ENCODE measurements at places on chromosomes 4 and X. TPM values are rescaled to one million over a fixed set of nuclear protein-coding genes. Genes with fewer than 3 reads are reported as not detected.

The RNF212 gene
- total RNA-seq = 0.66 TPM

DNA sequence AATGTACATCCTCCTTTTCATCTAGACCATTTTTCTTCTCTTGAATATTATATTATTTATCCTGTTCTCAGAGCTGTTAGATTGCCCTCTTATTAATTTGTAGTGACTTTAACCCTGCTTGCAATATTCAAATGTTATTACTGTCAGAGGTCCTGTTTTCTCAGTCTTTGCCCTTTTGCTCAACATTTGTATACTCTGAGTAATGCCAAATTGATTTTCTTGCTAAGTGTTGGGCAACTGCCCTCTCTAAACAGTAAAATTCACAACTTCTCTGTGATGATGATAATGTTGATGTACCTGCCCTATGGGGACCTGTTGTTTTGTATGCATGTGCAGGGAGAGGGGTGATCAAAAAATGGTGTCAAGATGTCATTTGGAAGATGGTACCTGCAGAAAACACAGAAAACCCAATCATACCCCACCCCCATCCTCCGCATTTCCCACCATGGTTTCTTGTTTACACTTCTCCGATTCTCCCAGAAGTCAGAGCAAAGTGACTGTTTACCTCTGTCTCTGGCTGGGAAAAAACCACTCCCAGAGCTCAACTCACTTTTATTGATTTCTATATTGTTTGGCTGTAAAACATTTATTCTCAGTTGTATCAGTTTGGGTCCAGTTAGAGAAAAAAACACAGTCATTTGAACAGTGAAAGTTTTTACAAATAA is 694.0 kb downstream of the IL1RAPL1 start:
- H3K27me3 ChIP-seq = no peaks in the 10 kb centered on the region
- H3K4me3 ChIP-seq = no peak overlapping the region
- DNase-seq = no peak
- no peak overlapping the region for H3K27ac ChIP-seq

- H3K27me3 ChIP-seq = no peaks in the 10 kb centered on the region
- H3K4me3 ChIP-seq = no peak overlapping the region
- DNase-seq = no peak
- no peak overlapping the region for H3K27ac ChIP-seq
- no peaks in the 10 kb centered on the region for H3K36me3 ChIP-seq
Observed at GRCh38 chrX:19512961-19513360, 2.3 kb downstream of the MAP3K15 start.

DNA sequence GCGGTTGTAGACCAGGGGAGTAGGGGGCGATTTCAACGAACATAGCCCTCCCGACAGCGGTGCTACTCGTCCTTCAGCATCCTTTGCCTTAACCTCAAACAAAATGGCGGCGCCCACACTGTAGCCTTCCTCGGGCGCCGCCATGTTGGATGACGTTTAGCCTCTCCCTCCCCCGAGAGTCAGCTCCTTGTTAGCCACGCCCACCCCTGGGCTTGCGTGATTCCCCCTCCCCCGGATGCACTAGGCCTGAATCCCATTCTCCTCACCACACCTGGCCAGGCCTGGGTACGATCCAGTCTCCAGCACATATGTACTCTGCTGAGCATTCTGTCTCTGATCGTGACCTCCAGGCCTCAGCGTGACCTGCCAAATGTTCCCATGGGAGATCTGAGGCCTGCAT is 49.0 kb upstream of the ZNF157 start:
- no peak overlapping the region for H3K4me3 ChIP-seq
- H3K4me1 ChIP-seq = no peaks in the 10 kb centered on the region
- peak; percentile 66 for DNase-seq
- H3K27ac ChIP-seq = no peak overlapping the region
- no peaks in the 10 kb centered on the region for H3K36me3 ChIP-seq
- H3K27me3 ChIP-seq = no peaks in the 10 kb centered on the region

- no peaks in the 10 kb centered on the region for H3K4me1 ChIP-seq
- H3K27ac ChIP-seq = no peak overlapping the region
- H3K27me3 ChIP-seq = no peaks in the 10 kb centered on the region
- H3K4me3 ChIP-seq = no peak overlapping the region
- H3K36me3 ChIP-seq = no peaks in the 10 kb centered on the region
Observed at GRCh38 chr4:22090661-22091351, 142.2 kb upstream of the KCNIP4 start.

The SLITRK4 gene
- total RNA-seq = 0.99 TPM

DNA sequence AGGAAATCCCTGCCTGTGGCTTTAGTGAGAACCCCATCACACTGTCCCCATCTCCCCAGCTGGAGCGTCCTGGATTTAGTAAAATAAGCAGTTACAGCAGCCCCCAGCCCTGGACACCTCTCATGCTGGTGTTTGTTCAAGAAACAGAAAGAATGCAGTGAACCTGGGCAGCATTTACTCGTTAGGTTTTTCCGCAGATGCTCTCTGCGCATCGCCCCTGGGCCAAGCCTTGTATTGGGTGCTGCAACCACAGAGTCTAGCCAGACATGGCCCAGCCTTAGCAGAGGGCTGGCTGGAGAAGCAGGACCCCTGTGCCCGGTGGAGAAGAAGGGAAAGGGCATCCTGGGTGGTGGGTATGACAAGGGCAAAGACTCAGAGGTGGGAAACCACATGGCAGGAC is 136.3 kb upstream of the PSAPL1 start:
- no peak overlapping the region for H3K27ac ChIP-seq
- no peaks in the 10 kb centered on the region for H3K36me3 ChIP-seq
- H3K4me3 ChIP-seq = no peak overlapping the region
- H3K4me1 ChIP-seq = no peaks in the 10 kb centered on the region
- H3K27me3 ChIP-seq = no peaks in the 10 kb centered on the region

- no peaks in the 10 kb centered on the region for H3K4me1 ChIP-seq
- H3K27ac ChIP-seq = no peak overlapping the region
- no peaks in the 10 kb centered on the region for H3K36me3 ChIP-seq
- no peak for DNase-seq
- H3K4me3 ChIP-seq = no peak overlapping the region
- no peaks in the 10 kb centered on the region for H3K27me3 ChIP-seq
Observed at GRCh38 chr4:176964116-176964691, 171.5 kb upstream of the VEGFC start.

- H3K36me3 ChIP-seq = no peaks in the 10 kb centered on the region
- no peaks in the 10 kb centered on the region for H3K27me3 ChIP-seq
- peak overlapping the region; percentile 76 for H3K27ac ChIP-seq
Observed at GRCh38 chr4:147772056-147772455, 40.2 kb downstream of the ARHGAP10 start.

- no peaks in the 10 kb centered on the region for H3K27me3 ChIP-seq
- peaks cover 2% of the 10 kb centered on the region for H3K36me3 ChIP-seq
- H3K27ac ChIP-seq = no peak overlapping the region
- DNase-seq = no peak
Observed at GRCh38 chr4:75511841-75512240, 2.4 kb downstream of the RCHY1 start.

GRCh38 chr4:40308528-40309122 is 26.5 kb upstream of the CHRNA9 start:
- DNase-seq = no peak
- H3K4me3 ChIP-seq = no peak overlapping the region
- H3K4me1 ChIP-seq = no peaks in the 10 kb centered on the region
- H3K27me3 ChIP-seq = no peaks in the 10 kb centered on the region

The VEGFC gene
- 67.2 TPM for total RNA-seq

DNA sequence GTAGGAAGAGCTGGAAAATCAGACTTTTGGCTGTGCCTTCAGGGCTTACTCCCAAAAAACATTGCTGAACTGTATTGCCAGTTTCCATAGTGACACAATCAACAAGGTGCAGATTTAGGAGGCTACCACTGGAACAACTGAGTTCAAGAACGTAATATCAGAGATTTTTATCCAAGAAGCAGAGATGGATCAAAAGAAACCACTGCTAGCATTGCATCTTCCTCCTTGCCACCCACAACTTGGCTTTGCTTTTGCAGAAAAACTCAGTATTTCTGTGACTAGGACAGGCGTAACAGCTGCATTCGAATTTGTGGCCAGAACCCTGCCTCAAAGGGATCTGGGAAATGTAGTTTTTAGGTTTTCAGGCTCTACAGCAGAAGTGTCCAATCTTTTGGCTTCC is 27.8 kb upstream of the WDFY3 start:
- no peaks in the 10 kb centered on the region for H3K4me1 ChIP-seq
- no peak overlapping the region for H3K27ac ChIP-seq
- H3K36me3 ChIP-seq = no peaks in the 10 kb centered on the region
- no peak overlapping the region for H3K4me3 ChIP-seq
- DNase-seq = peak; percentile 5

The INPP4B gene
- 9.2 TPM for total RNA-seq

The UGT2B11 gene
- not detected for total RNA-seq

The RASGEF1B gene
- 0.51 TPM for total RNA-seq

- H3K4me1 ChIP-seq = peaks cover 4% of the 10 kb centered on the region
- no peaks in the 10 kb centered on the region for H3K27me3 ChIP-seq
- H3K36me3 ChIP-seq = no peaks in the 10 kb centered on the region
- no peak overlapping the region for H3K27ac ChIP-seq
- DNase-seq = peak; percentile 96
Observed at GRCh38 chr4:176443117-176443516, 123.4 kb downstream of the SPCS3 start.

The SPANXB1 gene
- not detected for total RNA-seq

The S100P gene
- not detected for total RNA-seq

DNA sequence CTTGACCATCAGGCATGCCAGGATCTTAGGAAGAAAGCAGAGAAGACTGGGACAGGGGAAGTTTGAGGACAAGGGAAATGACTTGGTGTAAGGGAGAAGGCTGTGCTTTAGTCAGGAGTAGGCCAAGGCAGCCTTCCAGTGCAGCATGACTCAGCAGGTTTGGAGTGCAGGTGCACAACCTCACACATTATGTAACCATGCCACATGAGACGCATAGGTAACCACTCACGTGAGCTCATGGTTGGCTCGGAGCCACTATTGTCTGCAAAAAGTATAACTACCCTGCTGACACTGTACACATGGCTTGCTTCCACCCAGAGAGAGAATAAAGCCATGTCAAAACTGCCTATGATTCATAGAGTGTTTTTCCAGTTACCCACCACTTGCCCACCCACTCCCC is 715.9 kb downstream of the SMARCA1 start:
- no peak overlapping the region for H3K4me3 ChIP-seq
- no peaks in the 10 kb centered on the region for H3K36me3 ChIP-seq
- no peak for DNase-seq
- H3K4me1 ChIP-seq = no peaks in the 10 kb centered on the region
- H3K27me3 ChIP-seq = no peaks in the 10 kb centered on the region

DNA sequence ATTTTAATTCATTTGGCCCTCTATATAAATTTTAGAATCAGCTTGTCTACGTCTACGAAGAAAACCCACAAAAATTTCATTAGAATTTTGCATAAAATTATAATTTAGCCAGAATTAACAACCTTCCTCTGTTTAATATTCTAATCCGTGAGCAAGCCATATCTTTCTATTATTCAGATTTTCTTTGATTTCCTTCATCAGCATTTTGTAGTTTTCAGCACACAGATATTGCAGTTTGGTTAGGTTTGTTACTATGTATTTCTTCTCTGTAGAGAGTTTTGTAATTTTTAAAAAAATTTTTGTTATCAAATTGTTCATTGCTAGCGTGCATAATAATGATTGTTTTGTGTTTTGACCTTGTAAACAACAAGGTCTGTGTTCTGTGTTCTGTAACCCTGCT is 34.9 kb upstream of the PRDM8 start:
- no peaks in the 10 kb centered on the region for H3K36me3 ChIP-seq
- no peak for DNase-seq
- H3K27me3 ChIP-seq = no peaks in the 10 kb centered on the region
- no peak overlapping the region for H3K27ac ChIP-seq

DNA sequence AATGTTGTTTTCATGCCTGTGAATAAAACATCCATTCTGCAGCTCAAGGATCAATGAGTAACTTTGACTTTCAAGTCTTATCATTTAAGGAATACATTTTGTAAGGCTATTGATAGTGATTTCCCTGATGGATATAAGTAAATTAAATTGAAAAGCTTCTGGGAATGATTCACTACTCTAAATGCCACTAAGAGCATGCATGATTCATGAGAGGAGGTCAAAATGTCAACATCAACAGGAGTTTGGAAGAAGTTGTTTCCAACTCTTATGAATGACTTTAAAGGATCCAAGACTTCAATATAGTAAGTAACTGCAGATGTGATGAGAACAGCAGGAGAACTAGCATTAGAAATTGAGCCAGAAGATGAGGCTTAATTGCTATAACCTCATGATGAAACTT is 1487.3 kb downstream of the PCDH7 start:
- DNase-seq = peak; percentile 6
- no peaks in the 10 kb centered on the region for H3K36me3 ChIP-seq
- H3K27me3 ChIP-seq = no peaks in the 10 kb centered on the region
- H3K27ac ChIP-seq = no peak overlapping the region
- no peaks in the 10 kb centered on the region for H3K4me1 ChIP-seq
- no peak overlapping the region for H3K4me3 ChIP-seq

The GYPB gene
- not detected for total RNA-seq

- no peaks in the 10 kb centered on the region for H3K36me3 ChIP-seq
- H3K27me3 ChIP-seq = no peaks in the 10 kb centered on the region
- H3K27ac ChIP-seq = no peak overlapping the region
- no peak overlapping the region for H3K4me3 ChIP-seq
- H3K4me1 ChIP-seq = no peaks in the 10 kb centered on the region
Observed at GRCh38 chr4:28443801-28444412, 1583.3 kb downstream of the STIM2 start.

The MAGT1 gene
- total RNA-seq = 156 TPM

The CDX4 gene
- total RNA-seq = not detected

The SASH3 gene
- not detected for total RNA-seq

- H3K4me3 ChIP-seq = no peak overlapping the region
- H3K27me3 ChIP-seq = no peaks in the 10 kb centered on the region
- H3K27ac ChIP-seq = no peak overlapping the region
- DNase-seq = no peak
- H3K36me3 ChIP-seq = peaks cover 8% of the 10 kb centered on the region
Observed at GRCh38 chrX:41350976-41351569, 17.1 kb downstream of the DDX3X start.

The HSFX2 gene
- 0.26 TPM for total RNA-seq

DNA sequence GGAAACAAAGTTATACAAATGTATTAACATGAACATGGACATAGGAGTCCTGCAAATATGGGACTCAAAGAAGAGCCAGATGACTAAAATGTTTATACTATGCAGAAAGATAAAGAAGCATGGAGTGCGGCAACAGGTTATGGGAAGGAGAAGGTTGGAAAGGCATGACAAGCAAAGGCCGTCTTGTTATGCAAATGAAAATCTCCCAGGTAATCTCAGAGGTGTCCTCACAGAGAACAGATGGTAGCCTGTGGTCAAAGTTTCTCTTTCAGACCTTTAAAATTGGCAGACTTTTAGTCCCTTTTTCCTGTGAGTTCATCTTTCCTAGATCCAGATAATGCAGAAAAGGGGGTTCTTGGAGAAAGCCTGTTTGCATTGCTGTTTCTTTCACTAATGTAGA is 116.4 kb upstream of the BEND4 start:
- H3K4me1 ChIP-seq = no peaks in the 10 kb centered on the region
- no peak overlapping the region for H3K27ac ChIP-seq
- no peaks in the 10 kb centered on the region for H3K36me3 ChIP-seq
- DNase-seq = no peak
- no peak overlapping the region for H3K4me3 ChIP-seq
- H3K27me3 ChIP-seq = no peaks in the 10 kb centered on the region

The MAP7D2 gene
- under 0.01 TPM for total RNA-seq
